ENCODE measurements at places on chromosomes 4 and X.

- no peak for DNase-seq
Measured at GRCh38 chr4:175961604-175962003, 104.0 kb upstream of the WDR17 start.

DNA sequence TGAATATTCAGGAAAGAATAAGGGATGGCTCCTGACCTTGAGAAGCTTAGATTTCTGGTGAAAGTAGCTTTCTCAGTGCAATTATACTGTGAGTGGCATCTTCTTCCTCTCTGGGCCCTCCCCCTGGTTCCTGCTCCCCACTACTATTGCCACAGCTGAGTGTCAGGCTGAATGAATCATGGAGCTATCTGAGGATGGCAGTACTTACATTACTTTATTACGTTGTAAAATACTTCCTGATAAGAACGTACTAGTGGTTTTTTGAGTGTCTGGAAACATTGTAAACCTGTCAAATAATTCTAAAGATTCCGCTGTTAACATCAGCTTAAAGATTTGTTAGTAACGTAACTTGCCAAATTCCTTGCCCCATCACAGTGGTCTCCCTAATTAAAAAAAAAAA, 36.2 kb downstream of the ARHGAP10 start:
- no peak for DNase-seq

DNA sequence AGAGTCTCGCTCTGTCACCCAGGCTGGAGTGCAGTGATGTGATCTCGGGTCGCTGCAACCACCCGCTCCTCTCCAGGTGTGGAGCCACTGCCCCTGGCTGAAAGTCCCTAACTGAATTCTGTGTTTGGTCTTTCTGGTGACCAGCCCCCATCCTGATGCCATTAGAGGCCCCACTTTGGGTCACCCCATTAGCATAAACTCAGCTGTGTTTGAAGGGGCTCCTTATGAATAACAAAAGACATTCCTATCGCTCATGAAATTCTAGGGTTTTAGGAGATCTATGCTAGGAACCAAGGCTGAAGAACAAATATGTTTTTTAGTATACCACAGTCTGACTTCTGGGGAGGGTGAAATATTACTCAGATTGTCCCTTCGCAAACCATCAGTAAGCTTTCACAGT, 652.9 kb downstream of the ADGRL3 start:
- DNase-seq, result no peak

GRCh38 chrX:74187211-74187610, 116.8 kb upstream of the ZCCHC13 start:
- no peak for DNase-seq
